ENCODE measurements at places on chromosomes 5 and 9.

GRCh38 chr9:6449645-6450044, 36.6 kb downstream of the UHRF2 start:
- no peak for DNase-seq

- DNase-seq: no peak
These were observed 35.4 kb downstream of the GPR107 start for GRCh38 chr9:130089141-130089540.

DNA sequence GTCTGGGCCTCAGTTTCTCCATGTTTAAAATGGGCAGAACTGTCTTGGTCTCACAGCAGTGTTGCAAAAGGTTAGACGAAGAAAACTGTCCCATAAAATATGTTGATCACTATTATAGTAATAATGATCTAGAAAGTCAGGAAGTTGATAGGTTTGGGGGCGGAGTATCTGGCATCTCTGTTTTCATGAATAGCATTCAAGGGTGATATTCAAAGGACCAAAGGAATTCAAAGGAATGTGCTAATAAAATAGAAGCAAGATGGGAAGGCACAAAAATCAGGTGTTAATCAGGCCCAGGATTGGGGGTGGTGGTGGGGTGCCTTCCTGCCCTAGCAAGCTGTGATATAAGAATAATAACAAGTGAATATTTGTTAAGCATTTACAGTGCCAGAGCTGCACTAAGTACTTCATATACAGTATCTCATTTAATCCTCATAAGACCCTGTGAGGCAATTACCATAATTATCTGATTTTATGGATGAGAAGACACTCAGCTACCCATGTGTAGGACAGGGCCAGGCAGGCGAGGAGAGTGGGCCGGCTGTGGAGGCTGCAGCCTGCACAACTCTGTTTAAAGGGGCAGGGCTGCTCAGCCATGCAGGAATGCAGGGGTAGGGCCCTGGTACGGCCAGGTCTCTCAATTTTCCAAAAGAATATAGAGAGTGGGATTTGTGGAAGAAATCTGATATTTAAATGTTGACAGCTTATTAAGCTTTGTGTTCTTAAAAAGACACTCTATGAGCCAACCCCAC, 142.0 kb upstream of the PANK3 start:
- no peak for DNase-seq

- no peak for DNase-seq
These were observed 12.9 kb downstream of the MACROH2A1 start for GRCh38 chr5:135386096-135386495.

DNA sequence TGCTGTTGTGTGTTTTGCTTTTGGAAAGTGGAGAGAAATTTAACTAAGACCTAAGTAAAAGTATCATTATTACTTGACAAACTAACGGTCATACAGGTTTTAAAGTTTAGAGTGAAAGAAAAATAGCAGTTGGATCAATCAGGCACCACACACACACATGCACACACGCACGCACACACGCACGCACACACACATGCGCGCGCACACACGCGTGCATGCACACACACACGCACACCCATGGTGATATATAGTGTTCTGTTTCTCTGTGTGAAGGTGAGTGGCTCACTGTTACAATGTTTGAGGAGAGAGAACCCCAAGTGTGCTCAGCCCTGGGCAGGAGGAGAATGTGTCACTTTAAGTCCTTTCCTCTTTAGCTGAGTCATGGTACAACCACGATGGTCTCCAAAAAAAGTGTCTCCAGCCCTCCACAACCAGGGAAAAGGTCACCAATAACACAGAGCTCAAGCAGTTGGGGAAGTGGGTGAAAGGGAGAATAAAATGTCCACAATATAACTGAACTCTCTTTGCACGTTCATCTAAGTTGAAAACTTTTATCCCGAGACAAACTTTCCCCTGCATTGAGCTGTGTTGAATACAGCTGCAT, 3.2 kb downstream of the ZNF366 start:
- no peak for DNase-seq

DNA sequence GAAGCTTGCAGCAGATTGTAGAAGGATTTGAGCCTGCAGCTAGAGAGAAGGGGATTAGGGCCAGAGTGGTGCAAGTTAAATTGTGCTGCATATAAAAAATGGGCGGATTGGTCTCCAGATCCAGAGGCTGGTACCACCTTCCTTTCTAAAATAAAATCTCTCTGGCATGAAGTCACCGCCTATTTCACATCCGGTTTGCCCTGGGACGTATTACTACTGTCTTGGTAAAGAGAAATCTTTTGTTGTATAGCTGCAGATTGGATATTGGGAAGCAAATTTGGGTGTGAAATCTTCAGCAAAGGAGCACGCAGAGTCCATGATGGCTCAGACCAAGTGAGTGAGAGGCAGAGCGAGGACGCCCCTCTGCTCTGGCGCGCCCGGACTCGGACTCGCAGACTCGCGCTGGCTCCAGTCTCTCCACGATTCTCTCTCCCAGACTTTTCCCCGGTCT, at the start of gene GABRA1:
GABRA1 (plus strand) TSS at position 180 of the 451 bp plus-strand sequence. CDS start 2,691 bp downstream, outside the sequence.
- DNase-seq: peak; percentile 75

Measured in spinal cord (tissue), 10 donors.